ENCODE measurements at places on chromosomes 1 and 21.

DNA sequence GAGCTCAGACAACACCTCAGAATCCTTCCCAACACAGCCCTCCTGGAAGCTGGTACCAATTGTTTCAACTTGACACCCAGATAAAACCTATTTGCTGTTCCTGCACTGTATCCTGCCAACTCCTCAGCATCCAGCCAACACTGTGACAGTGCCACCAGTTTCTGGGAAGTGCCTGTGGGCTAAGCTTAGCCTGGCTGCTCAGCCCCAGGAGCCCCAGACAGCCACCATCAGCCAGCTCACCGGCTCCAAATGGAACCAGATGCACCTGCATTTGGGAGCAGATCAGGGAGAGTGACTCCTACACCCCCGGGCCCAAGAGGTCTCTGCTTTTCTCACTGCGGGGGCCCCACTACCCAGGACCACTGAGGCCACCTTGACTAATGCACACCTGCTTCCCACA is 24.9 kb downstream of the KCNN3 start:
- no peak for DNase-seq

DNA sequence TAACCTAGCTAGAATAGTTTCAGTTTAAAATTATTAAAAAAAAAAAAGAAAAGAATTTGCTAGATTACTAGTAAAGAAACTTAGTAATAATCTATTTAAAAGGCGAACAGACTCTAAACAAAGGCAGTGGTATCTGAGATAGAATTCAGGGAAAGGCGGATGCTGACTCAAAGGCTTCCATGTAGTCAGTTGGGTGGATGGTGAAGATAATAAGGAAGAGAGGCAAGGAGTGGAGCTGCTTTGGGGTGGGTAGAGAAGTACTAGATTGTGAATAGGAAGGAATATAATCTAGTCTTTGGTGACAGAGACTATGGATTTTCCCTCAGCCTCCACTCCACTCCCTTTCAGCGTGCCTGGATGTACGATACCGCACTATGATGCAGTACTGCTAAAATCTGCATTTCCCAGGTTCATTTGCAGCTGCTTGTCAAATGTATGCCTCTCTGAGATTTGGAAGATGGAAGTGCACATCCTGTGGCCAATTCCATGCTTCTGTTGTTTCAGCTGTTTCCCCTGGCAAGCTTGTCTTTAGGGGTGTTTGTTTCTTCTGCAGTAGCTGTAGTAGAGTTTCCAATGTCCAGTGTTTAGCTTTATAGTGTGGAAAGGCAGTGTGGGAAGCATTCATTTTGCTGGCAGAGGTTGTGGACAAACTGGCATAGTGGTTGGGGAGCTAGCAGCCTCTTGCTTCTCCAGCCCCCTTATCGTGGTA is 184.6 kb upstream of the NRIP1 start:
- DNase-seq, result no peak

DNA sequence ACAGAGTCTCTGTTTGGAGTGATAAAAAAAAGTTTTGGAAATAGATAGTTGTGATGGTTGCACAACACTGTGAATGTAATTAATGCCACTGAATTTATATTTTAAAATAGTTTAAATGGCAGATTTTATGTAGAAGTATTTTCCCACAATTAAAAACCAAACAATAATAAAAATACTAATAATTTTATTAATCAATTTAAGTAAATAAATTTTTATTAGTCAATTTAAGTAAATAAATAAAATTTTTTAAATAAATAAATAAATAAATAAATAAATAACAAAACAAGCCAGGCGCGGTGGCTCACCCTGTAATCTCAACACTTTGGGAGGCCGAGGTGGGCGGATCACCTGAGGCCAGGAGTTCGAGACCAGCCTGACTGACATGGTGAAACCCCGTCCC is 4.9 kb upstream of the KDF1 start:
- DNase-seq, result no peak

GRCh38 chr1:4937876-4938534 is 283.6 kb downstream of the AJAP1 start:
- no peak for DNase-seq

- DNase-seq, result peak; percentile 84
Observed at GRCh38 chr1:172588296-172589291, 55.6 kb downstream of the SUCO start.

GRCh38 chr1:194062962-194063361 is 876.5 kb upstream of the B3GALT2 start:
- DNase-seq, result no peak

DNA sequence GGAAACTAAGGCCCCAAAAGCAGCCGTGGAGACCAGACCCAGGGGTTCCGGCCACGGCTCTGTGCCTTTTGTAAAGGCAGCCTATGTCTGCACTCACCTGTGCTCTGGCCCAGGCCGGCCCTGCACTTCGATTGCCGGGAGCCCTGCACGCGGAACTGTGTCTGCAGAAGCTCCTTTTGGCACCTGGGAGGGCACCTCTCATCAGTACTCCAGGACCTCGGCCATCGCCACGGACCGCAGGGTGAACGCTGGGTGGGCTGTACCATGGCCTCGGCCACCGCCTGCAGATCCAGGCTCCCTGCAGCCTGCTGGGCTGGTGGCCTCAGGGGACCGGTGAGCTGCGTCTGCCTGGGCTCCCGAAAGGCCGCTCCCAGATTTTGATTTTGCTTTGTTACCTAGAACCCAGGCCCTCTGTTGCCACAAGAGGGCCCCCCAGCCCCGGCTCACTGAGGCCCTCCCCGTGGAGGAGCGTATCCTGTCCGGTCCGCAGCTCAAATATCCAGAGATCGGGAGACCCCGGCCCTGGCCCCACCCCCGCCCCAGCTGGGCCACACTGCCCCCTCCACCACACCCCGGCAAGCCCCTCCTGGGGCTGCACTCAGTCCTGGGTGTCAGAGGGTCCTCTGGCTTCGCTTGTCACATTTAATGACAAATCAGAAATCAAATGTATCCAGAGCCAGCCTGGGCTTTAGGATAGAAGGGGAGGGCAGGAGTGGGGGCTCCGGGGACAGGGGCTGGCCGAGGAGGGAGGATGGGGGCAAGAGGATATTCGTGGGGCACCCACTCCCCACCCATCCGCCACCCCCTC is 60.2 kb upstream of the PDE9A start:
- peak; percentile 79 for DNase-seq

DNA sequence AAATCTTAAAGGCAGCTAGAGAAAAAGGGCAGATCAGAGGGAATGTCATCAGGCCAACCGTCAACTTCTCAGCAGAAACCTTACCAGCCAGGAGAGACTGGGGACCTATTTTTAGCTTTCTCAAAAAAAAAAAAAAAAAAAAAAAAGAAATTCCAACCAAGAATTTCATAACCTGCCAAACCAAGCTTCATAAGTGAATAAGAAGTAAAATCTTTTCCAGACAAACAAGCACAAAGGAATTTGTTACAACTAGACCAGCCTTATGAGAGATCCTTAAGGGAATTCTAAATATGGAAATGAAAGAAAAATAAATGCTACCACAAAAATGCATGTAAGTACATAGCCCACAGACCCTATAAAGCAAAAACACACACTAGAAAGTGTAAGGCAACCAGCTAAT is 267.7 kb downstream of the AKT3 start:
- DNase-seq, result no peak

DNA sequence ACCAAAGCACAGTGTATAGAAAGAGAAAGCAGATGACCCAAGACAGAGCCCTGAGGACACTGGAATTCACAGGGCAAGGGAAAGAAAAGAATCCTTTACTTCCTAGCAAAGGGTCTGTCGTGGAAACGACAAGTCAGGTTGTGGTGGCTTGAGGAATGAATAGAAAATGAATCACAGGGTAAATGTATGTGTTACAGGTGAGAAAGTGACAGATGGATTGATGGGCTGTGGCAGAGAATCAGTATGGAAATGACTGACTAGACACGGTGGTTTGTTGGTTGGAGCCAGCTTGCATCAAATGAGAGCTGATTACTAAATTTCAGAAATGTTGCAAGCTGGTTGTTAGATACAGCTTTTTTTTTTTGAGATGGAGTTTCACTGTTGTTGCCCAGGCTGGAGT is 46.9 kb downstream of the PTP4A2 start:
- no peak for DNase-seq

DNA sequence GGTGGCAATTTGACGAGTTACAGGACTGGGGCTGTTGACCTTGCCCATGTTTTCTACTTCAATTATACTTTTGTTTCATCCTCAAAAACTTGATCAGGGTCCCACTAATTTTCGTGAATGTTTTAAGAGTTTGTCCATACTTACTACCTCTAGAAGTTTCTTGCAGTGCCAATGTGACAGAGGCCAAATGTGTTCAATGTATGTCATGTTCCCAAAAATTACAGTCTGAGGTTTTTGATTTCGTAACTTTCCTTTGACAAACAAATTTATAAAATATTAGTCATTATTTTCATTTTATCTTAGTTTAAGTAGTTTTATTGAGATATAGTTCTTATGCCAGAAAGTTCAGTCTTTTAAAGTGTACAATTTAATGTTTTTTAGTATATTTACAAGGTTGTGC is 15.3 kb downstream of the VPS13D start:
- no peak for DNase-seq

DNA sequence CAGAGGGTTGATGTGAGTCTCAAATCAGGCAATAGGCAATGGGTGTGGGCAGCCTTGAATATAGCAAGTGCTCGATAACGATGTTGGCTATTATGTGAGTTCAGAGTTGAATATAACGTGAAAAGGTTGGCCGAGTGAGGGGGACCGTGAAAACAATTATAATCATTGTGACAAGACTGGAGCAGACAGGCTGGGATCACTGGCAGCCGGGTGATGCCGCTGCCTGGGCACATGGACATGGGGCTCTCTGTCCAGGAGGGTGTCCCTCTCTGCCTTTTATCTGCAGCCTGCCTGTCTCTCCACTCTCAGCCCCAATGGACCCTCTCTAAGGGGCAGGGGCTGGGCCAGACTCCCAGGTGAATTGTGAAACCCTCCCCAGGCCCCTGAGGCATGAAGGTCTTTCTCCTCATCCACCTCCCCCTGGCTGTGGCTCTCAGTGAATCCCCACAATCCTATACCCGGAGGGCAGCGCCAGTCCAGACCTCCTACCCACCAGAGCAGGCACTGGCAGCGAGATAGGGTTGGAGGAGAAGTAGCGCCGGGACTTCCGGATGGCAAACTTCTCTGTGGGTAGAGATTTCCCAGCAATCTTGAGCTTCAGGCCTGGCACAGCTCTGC is 36.4 kb downstream of the TTC39A start:
- DNase-seq, result no peak

DNA sequence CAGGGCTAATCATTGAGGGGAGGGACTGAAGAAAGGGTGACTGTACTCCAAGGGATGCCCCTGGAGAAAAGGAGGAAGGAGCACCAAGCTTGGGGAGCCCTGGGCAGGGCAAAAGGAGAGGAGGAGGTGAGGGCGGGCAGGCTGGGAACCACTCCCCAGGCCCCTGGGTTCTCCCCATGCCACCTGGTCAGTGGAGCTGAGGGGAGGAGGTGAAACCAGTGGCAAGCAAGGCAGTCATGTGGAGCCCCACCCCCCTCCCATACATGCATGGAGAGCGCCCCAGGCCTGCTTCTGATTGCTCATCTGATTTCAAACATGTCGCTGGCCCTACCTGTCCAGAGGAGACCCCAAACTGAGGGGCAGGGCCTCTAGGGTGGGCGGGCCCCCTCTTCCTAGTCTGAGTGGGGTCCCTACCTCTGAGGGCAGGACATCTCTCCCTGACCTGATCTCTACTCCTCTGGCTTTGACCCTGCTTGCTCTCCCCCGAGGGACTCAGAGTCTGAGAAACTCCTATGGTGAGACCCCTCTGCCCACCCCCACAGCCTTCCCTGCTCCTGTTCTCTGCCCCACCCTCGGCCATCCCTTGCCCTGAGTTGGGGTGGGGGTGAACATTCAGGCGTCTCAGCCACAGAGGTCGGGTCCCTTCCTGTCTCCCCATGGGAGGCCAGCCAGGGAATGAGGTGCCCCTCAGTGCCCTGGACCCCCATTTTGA is 18.6 kb downstream of the INSRR start:
- DNase-seq, result no peak

GRCh38 chr1:19450811-19451515 is 34.4 kb downstream of the CAPZB start:
- peak; percentile 87 for DNase-seq

DNA sequence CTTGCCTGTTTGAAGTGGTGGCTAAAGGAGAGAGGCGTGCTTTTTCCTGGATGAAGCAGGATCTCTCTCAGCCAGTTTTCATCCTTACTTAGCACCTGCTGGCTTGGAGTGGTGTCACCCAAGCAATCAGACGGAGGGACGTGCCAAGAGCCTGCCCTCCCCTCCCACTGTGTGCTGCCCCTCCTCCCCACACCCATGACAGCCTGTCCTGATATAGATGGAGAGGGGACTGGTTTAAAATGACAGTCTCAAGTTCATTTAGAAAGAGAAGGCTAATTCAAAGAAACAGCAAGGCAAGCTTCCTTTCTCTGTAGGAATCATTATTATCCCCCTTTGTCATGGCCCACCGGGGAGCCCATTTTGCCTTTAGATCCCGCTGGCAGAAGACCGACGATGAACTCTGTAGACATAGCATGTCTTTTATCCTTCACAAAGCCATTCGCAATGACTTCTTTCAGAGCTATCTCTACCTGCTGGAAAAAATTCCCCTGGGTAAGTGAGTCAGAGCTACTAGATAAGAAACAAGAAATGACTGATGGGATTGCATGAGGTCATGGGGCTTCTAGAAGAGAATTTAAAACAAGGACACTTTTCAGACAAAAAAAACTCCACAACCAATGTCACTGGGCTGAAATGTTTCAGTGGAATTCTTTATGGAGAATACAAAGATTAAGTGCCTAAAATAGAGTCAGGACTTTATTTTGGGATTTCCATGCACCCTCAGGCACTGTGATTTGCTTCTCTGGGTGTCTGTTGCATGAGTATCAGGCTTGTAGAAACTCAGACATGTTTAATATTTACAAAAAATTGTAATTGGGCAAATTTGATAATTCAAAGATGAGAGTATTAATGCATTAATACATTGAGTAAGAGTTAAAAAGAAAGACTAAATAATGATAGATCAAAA is at the start of gene NTMT2:
Gene NTMT2, plus strand, starts transcription at position 190 of the 907 bp plus-strand sequence. Its CDS starts 149 bp downstream, at position 339.
- peak; percentile 71 for DNase-seq

DNA sequence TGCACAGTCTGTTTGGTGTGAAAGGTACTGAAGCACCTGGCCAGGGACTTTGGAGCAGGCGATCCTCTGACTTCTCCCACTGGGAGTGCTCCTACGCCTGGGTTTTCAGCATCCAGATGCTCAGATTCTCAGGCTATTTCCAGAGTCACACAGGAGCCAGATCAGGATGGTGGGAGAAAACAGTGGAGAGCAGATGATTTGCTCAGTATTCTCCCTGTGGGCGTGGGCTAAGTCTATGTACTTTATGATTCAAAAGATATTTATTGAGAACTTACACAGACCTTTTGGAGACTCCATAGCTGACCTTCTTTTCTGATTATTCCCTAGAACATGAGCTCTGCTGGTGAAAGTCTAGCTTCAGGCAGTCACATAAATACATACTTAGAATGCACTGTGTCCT is 134.6 kb downstream of the TENT5C start:
- no peak for DNase-seq

- DNase-seq, result no peak
Observed at GRCh38 chr1:51488372-51489050, 30.6 kb downstream of the EPS15 start.

DNA sequence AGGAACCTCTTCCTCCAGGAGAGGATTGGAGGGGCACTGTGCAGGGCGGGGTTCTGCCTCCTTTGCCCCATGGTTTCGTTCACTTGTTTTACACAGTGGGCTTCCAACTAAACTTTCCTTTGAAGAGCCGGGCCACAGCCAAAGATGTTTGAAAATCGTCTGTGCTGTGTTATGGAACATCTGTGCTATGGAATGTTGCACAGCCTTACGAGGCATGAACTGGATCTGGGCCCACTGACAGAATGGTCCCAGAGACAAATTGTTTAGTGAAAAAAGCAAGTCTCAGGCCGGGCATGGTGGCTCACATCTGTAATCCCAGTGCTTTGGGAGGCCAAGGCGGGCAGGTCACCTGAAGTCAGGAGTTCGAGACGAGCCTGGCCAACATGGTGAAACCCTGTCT is 12.6 kb upstream of the MEF2D start:
- no peak for DNase-seq

GRCh38 chr1:219490566-219490965 is 122.3 kb downstream of the ZC3H11B start:
- no peak for DNase-seq

All from COLO829 (cell line).